ENCODE measurements at places on chromosomes 11 and 22.

DNA sequence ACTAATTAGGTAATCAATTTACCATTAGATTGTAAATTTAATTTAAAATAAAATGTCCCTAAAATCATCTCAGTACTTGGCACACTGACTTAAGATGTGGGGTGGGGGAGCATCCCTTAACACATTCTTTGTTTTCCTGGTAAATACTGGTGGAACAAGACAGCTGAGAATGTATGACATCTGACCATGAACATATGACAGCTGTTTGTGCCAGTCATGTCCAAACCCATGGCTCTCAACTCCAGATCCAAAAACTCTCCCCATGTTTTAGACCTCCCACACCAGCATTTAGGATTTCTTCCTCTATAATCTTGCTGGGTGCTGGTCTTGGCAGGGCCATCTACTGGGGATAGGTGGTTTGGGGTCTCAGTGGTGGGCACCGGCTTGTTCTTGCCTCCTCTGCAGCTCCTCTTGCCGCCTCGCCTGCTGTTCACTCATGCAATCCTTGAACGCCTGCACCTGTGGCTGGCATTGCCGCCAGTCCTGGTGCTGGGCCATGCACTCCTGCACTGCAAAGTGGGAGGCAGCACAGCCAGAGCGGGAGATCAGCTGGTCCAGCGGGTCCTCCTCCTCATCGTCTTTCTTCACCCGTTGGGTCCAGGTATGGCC lies 3.8 kb downstream of the COA4 start:
- no peak for DNase-seq

GRCh38 chr22:34847072-34847471 lies 218.9 kb upstream of the ISX start:
- no peak for DNase-seq

GRCh38 chr11:128391811-128392210 lies 195.5 kb downstream of the ETS1 start:
- no peak for DNase-seq

DNA sequence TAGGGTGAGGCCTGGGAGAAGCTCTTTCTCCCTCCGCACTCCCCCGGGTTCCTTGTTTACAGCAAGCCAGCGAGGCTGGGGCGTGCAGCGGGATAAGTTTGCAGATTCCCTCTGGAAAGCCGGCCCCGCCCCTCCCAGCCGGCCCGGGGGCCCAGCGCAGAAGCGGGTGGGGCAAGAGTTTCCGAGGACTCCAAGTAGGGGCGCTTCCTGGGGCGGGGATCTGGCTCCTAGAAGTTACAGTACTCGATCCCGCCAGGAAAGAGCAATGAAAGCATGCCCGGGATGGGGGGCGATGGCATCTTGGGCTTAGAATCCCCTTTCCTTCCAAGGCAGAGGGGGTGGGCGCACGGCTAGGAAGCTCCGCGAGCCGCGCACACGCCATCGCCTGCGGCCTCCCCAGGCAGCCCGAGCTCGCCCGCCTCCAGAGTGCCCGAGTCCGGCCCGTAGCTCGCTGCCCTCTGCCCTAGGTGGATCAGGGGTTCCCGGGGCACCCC lies 385 bp downstream of the TST start:
- DNase-seq: no peak

DNA sequence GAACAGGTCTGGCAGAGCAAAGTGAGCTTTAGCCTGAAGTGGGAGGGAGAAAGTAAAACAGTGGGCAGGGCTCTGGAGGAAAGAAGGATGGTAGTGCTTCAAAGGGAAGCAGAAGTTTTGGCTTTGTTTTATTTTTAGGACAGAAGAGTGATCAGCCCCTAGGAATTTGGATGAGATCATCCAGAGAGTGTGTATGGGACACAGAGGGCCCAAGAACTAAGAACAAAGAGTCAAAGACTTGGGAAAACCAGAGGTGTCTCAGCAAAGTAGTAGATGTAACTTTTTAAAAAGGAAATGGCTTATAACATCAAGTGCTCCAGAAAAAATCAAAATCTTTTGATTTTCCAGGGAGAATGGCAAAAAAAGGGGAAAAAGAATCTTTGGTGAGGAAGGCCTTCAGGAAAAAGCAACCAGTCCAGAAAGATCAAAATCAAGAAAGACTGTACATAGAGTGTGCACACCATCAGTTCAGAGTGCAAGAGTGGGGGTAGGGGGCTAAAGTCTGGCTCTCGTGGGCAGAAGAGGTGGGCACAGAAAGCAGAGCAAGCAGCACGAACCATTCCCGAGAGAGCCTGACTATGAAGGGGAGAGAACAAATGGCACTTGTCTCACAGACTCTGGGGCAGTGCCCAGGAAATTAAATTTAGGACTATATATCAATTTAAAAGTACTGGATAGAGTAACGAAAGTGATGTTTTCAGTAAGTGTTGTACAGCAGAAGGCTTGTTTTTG lies 30.0 kb downstream of the MAPK1 start:
- no peak for DNase-seq

DNA sequence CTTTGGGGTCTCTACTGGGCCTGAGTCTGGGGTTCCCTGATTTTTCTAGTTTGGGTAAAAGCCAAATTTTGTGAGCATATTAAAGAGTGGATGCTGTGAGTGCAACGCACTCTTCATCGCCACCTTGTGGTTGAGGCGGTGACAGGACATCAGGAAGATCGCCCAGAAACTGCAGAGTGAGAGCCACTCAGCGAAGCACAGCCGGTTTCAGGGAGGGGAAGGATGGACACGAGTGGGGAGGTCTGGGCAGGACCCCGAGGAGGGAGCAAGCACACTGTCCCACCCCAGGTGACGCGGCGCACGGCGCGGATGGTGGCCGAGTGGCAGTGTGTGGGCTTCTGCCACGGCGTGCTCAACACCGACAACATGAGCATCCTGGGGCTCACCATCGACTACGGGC lies 9.1 kb downstream of the SELENOO start:
- peak; percentile 64 for DNase-seq

- no peak for DNase-seq
These were observed 105.6 kb upstream of the TBCEL start for GRCh38 chr11:120918257-120918656.

GRCh38 chr11:3982431-3982830 lies 112.2 kb upstream of the RRM1 start:
- no peak for DNase-seq

DNA sequence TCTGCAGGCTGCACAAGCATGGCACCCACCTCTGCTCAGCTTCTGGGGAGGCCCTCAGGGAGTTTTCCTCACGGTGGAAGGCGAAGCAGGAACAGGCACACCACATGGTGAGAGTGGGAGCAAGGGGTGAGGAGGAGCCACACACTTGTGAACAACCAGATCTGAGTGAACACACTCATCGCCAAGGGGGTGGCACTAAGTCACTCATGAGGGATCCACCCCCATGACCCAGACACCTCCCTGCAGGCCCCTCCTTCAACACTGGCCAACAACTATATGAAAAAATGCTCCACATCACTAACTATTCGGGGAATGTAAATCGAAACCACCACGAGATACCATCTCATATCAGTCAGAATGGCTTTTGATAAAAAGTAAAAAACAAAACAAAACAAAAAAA lies 722 bp upstream of the KRTAP5-2 start:
- no peak for DNase-seq

DNA sequence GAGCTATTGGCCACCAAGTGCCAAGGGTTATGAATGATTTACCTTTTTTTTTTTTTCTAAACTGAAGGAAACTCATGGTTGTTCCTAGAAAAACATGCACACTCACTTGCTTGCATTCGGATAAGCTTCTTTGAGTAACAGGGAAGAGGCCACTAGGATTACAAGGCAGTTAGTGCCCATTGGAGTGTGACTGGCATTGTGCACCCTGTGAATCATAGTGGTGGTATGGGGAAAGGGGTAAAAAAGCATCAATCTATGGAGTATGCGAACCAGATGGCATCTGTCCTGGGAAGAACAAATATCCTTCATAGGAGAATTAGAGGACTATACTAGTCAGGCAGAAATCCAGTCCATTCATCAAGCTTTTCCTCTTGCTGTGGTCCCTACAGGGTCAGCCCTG lies 24.2 kb downstream of the CD44 start:
- no peak for DNase-seq

DNA sequence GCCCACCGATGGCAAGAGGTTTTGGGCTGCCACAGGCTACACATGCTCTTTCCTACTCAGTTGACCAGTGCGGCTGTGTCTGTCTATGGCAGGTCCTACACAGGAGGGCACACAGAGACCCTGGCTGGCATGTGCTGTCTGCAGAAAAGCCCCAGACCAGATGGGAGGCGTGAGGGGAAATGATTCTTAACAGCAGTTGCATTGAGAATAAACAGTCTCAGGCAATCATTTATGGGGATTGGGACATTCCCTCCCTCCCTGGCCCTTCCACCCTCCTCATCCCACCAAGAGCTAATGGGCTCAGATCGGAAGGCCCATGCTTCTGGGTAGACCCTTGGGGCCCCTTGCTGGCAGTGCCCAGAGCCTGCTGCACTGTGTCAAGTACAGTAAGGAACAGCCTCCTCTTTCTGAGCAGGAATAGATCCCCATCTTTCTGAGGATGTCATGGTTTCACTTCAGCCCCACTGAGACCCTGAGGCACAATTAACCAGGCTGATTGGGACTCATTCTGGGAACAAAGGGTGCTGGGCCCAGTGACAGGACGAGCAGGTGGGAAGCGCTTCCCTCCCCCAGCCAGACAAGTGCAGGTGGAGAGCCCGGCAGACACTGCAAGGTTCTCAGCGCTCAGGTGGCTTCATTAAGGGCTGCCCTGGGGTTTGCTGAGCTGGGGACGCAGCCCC lies 28.3 kb downstream of the TSPAN18 start:
- DNase-seq: no peak

DNA sequence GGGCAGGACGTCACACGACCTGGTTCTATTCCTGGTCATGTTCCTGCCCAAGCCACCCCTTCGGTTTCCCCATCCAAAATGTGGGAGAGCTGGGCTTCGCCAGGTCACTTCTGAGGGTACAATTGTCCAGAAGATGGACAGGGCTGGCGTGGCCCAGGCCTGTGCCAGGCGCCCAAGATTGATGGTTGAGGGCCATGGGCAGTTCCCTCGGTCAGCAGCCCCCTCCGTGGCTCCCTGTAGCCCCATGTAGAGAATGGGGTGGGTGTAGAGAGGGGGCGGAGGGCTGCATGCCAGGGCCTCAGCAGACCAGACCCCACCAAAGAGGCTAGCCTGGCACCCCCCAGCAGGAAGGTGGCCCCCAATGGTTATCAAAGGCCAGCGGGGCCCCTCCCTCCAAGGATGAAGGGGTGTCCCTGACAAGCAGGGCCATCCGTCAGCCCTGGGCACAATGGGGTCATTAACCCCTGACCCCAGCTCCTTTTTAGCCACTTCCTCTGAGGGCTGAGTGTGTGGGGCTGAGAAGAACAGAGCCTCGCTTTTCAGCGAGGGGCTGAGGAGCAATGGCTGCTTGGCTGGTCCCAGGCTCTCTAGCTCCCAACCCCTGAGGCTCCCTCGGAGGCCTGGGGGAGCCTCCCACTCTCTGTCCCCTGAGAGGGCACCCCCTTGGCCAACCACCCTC lies 11.0 kb upstream of the PICK1 start:
- no peak for DNase-seq

- DNase-seq: no peak
These were observed 1.3 kb upstream of the GDPD4 start for GRCh38 chr11:77302752-77303151.

GRCh38 chr11:364991-365725 lies 4.1 kb upstream of the B4GALNT4 start:
- DNase-seq: no peak

- no peak for DNase-seq
These were observed 29.5 kb upstream of the FZD4 start for GRCh38 chr11:86984701-86985100.

- DNase-seq: no peak
These were observed 35.6 kb downstream of the KCNC1 start for GRCh38 chr11:17770048-17770652.

- no peak for DNase-seq
These were observed 13.1 kb downstream of the USP2 start for GRCh38 chr11:119368121-119369034.

GRCh38 chr22:46049726-46050450 lies 72.9 kb upstream of the WNT7B start:
- no peak for DNase-seq

DNA sequence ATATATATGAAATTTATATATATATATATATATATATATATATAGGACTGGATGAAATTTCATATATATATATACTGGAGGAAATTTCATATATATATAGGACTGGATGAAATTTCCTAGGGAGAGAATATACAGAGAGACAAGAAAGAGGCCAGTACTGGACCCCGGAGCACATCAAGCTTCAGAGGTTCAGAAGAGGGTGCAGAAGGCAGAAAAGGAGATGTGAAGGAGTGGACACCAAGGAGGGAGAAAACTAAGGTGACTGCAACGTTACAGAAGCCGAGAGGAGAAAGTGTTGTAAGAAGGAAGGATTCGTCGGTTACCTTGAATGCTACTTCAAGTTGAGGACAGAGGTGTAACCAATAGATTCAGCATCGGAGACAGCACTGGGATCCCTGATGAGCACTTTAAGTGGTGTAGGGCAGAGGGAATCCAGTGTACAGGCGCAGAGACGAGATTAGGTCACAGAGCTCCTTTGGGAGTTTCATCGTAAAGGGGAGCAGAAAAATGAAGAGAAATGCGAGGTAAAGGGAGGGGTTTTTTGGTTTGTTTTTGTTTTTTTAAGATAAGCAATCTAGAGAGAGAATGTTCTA lies 8.5 kb upstream of the TPH1 start:
- no peak for DNase-seq

GRCh38 chr11:119374632-119375336 lies 6.7 kb downstream of the USP2 start:
- no peak for DNase-seq

DNA sequence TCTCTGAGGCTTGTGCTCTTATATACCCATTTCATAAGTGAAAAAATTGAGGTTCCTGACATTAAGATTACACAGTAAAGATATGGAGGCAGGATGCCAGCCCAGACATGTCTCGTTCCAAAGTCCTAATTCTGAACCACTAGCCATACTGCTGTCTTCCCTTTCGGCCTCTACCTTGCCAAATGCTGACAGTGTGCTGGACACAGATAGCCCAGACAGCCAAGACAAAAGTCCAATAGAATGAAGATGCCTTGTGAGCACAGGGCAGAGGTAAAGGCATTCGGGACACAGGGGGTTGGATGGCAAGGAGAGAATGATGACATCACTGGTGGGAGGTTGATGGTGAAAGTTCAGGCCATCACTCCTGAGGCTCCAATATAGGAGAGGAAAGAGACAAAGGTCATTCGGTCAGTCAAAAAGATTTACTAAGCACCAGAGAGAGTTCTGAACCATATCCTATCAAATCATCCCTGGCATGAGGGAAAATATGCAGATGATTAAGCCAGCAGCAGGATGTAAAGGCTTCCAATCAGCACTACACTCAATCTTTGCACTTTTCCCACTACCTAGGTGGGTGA lies 174.0 kb upstream of the MTMR2 start:
- DNase-seq: no peak

All from T follicular helper cell (primary cell).